SW 1271 (cell line): ENCODE measurements at places on chromosomes 5 and 9.

DNA sequence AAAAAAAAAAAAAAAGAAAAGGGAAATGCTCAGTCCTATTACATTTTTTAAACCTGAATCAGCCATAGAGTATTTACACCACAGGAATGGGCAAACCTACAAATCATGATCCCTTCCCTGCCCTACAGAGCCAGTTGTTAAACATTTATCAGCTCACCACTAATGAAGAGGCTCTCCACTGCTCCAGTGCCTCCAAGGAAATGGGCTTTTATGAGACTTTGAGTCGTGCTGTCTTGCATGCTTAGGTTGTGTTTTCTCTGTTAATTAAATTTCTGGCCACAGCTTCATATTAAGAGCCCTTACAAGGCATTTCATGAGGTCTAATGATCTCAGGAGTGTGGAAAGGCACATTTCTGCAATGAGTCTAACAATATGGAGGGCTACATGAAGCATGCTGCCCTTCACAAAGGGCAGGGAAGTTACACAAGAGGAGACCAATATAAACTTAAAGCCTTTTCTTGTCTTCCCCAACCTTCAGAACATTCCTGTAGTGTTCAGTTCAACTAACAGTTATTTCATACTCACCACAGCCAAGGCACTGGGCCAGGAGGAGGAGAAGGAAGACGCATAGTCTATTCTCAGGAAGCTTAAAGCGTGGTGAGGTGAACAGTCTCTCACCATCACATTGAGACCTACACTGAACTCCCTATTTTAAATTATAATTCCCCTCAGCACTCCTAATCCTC lies 140.1 kb upstream of the ABCA1 start:
- peak; percentile 68 for DNase-seq

GRCh38 chr9:134628354-134628736 lies 13.3 kb upstream of the COL5A1 start:
- no peak for DNase-seq

DNA sequence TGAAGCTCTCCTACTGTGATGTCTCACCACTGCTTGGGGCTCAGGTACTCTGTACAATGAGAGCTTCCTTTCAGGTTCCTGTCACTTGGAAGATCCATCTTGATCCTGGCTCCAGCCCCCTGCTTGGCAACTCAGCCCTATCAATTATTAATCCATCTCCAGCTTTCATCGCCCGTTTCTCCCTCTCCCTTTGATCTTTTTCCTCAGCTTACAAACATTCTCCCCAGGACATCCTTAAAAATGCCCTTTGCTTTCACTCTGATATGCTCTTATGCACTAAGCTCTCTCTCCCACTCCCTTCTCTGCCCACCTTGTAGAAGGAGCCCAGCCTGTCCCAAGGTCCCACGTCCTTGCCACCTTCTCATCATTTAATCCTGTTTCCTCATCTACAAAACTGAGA lies 109.0 kb downstream of the FRMD3 start:
- no peak for DNase-seq

GRCh38 chr5:132429463-132430440 lies 60.2 kb downstream of the SLC22A5 start:
- DNase-seq: no peak

GRCh38 chr9:135030566-135031226 lies 56.8 kb upstream of the OLFM1 start:
- DNase-seq: no peak

DNA sequence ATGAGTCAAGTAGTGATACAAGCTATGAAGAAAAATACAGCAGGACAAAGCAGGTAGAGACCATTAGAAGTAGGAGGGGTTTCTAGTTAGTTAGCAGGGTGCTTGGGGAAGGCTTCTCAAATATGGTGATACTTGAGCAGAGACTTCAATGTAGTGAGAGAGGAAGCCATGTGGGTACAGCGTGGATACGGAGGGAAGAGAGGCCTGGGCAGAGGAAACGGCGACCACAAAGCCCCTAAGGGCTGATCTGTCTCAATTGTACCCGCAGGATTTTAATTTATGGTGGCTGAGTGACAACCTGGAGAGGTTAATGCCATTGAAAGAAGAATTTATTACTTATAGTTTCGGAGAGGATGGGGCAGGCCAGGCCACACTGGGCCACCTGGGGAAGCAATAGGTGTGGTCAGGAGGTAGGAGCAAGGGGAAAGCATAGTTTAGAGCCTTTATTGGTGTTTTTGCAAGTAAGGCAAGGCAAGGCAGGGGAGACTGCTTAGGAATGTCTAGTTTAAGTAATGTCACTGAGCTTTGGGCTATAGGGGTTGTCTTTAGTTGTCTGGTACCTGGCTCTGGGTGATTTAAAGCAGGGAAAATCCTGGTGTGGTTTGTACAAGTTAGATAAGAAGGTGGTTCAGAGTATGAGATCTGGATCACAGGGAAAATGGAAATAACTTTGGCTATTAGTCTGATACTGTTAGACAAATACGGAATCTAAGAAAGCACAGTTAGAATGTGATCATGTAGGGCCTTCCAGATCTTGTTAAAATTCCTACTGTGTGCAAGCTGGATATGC lies 42.6 kb downstream of the GCNT4 start:
- no peak for DNase-seq

- no peak for DNase-seq
Observed at GRCh38 chr9:23682891-23683431, 143.1 kb downstream of the ELAVL2 start.

DNA sequence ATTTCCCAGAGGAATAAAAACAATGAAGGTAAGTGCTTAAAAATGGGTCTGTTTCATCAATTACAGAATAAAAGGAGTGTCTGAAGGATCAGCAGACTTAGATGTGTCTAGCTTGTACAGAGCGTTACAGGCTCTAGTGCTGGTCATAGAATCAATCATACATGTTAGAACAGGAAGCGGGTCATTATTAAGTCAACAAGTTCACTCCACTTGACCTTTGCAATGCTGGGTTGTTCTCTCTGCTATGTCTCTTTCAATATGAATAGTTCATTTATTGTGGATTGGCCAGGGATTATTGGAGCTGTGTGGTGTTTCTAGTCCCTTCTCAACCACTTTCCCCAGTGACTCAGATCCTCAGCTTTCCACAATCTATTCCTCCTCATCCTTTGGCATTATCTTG lies 20.7 kb upstream of the EGFLAM start:
- no peak for DNase-seq

DNA sequence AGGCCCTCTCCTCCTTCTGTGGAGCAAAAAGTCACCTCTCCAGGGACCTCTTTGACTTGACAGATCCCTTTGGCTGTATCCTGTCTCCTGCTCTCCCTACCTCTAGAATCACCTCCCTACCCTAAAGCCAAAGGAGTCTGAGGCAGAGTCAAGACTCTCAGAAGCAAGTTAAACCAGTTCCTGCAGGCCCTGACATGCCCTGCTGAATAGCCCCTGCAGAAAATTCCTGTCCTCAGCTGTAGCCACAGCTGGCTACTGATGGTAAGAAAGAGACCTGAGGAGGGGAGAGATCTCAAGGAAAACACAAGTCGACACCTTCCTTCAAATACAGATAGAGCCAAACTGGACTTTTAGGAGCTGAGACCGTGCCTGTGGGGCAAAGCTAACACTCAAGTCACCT lies 23.7 kb upstream of the UBAP2 start:
- DNase-seq: no peak

DNA sequence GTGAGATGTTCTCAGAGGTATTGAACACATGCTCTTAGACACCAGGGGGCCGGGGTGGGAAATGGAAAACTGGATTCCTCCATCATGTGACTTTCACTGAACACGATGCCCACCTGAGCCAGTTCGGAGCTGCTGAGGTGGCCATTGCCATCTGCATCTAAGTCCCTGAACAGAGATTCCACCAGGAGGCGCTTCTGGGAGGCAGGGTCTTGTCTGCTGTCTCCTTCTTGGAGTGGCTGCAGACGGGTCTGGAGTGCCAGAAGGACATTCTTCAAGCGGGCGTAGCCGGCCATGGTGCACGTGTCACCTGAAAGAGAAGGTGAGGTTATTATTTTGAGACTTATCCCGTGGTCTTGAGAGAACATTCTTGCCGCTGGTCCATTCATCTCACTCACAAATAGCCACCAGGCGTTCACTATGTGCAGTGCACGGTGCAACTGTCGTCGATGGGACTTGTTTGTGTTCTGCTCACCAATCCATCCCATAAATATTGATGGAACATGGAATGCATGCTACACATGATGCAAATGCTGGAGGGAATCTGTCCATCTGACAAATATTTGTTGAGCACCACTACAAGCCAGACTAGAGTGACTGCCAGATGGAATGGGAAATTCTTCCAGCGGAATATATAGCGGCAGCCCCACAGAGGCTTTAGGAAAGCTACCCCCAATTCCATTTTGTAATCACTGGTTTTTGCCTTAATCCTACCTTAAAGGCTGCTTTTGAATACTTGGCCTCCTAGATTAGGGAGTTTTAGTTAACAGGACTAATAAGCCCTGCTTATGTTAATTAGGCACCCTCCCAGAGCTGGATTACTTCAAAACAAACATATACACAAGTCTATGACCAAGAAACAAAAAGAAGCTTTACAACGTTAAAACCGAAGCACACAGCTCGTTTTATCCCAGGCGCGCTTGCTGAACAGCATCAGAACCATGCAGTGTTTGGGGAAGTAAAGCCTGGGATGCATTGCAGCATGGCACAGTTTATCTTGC lies 264.8 kb downstream of the HSPA4 start:
- DNase-seq: no peak

GRCh38 chr9:137740312-137740711 lies 121.5 kb downstream of the EHMT1 start:
- DNase-seq: no peak

GRCh38 chr9:127878001-127878651 lies 651 bp upstream of the AK1 start:
- DNase-seq: no peak

GRCh38 chr9:106883626-106884190 lies 20.7 kb downstream of the ZNF462 start:
- no peak for DNase-seq

GRCh38 chr9:120609636-120610035 lies 29.7 kb upstream of the CDK5RAP2 start:
- DNase-seq: no peak

GRCh38 chr5:142941245-142941644 lies 171.1 kb downstream of the ARHGAP26 start:
- DNase-seq: no peak

GRCh38 chr5:68659881-68660280 lies 433.9 kb upstream of the SLC30A5 start:
- no peak for DNase-seq

GRCh38 chr5:78162253-78162862 lies 132.1 kb downstream of the AP3B1 start:
- no peak for DNase-seq

DNA sequence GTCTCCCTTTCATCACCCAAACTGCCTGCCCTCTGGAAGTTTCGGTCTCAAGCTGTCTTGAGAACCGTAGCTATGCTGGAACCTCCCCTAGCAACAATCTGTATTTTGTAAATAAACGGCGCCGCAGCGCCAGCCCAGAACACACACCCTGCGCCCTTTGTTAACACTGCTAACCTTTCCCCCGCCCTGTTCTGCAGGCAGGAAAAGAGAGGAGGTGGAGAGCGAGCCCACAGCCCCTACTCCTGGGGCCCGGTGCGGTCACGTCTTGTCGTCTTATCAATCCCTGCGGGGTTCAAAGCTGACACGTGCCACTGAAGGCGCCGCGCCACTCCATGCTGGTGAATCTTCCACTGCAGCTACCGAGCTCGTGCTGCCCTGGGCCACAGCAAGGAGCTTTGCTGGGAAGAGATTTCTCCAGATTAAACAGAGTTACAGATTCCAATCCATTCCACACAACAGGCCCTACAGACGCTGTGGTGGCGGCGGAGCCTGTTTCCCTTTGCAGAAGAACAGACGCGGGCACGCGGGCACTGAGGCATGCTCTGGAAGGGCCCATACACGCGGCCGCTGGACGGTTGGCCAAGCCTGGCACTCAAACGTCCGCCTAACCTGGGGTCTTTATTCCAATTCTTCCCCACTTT lies 25.3 kb downstream of the ZDHHC11B start:
- DNase-seq: no peak

DNA sequence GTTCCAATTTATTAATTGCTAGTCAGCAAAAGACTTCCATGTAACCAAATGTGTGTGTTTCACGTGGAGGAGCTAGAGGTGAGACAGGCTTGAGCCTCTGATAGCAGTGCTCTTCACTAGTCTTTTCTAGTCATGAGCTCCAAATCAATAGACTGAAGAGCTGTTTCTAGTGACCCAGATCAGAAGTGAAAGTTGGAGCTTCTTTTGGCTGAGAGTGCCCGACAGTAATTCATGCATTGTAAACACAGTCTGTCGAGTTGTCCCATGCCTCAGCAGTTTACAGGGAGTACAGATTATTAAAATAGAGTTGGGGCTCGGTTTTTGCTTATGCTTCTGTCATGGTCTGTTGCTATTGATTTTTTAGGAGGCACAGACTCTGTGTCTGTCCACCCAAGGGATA lies 793.1 kb downstream of the DTWD2 start:
- no peak for DNase-seq

GRCh38 chr5:142484821-142485387 lies 160.1 kb upstream of the SPRY4 start:
- no peak for DNase-seq

- DNase-seq: no peak
Observed at GRCh38 chr9:88984543-88984883, 6.8 kb upstream of the S1PR3 start.

DNA sequence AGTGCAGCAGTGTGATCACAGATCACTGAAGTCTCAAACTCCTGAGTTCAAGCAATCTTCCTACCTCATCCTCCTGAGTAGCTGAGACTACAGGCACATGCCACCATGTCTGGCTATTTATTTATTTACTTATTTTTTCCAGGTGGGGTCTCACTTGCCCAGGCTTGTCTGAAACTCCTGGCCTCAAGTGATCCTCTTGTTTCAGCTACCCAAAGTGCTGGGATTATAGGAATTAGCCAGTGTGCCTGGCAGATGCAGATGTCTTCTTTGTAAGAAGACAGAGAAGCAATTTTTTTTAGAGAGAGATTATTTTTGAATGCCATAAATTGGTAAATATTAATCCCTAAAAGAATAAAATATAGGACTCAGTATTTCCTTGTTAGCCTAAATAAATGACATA lies 54.3 kb downstream of the CHSY3 start:
- DNase-seq: no peak

DNA sequence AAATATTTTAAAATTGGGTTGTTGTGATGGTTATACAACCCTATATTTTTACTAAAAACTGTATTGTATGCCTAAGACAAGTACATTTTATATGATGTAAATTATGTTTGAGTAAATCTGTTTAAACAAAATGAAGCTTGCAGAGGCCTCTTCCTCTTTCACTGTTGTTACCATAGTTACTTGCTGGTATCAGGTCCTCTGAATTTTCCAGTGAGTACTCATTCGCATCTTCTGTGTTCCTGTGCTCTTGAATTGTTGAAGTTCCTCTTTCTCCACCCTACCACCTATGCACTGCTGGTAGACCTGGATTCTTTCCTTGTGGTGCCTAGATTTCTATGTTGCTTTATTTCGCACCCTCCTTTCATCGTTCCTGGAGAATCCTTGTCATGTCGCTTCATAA lies 938.5 kb upstream of the ACO1 start:
- DNase-seq: no peak

- no peak for DNase-seq
Observed at GRCh38 chr5:4873652-4874051, 266.5 kb upstream of the ADAMTS16 start.

DNA sequence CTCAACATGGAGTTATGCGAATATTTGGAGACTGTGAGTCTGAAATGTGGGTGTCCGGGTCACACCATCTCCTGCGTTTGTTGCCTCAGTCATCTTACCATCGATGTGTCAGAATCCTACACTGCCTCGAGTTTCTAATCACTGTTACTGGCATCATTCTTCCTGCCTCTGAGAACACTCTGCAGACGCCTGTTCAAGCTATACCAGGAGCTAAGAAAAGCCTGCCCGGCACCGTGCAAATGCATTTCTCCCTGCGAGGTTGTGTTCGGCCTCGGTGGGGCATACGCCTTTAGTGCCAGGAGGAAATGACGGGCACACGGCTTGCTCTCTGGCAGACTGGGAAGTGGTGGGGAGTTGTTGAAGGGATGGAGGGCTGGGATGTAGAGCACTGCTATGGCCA lies 31.2 kb upstream of the SLC25A51 start:
- no peak for DNase-seq
